ENCODE measurements at places on chromosomes 11 and 22.

- no peak for DNase-seq
Measured at GRCh38 chr11:121328967-121329679, 36.6 kb downstream of the SC5D start.

DNA sequence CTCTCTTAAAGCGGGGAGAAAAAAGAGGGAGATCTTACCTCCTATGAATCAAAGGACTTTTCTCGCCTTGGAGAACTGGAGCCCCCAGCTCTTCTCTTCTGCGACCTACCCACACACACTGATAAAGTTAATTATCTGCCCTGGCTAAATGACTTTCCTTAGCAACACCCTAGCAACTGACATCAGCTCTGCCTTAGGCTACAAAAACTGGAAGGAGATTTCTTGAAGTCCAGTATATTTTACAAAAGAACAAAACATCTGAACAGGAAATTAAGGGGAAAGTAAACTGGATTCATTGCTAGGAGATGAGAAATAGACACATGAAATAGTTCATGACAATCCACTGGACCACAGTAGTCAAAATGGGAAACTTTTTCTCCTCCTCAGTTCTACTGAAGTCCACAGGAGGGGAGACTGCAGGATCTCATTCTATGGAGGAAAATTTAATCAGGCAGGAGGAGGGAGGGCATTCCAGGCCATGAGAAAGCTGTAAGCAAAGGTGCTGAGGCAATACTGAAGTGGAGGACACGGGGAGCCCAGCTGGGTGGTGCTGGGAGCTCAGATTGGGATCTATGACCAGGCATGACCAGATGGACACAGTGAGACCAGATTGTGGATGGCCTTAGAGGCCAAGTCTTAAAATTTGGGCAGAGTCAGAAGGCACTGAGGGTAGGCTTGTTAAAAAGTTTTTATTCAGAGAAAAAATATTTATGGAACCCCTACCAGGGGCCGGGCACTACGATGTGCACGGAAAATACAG lies 3.7 kb upstream of the SPON1 start:
- DNase-seq = no peak

- DNase-seq = no peak
Measured at GRCh38 chr22:31148488-31148887, 8.2 kb upstream of the PLA2G3 start.

DNA sequence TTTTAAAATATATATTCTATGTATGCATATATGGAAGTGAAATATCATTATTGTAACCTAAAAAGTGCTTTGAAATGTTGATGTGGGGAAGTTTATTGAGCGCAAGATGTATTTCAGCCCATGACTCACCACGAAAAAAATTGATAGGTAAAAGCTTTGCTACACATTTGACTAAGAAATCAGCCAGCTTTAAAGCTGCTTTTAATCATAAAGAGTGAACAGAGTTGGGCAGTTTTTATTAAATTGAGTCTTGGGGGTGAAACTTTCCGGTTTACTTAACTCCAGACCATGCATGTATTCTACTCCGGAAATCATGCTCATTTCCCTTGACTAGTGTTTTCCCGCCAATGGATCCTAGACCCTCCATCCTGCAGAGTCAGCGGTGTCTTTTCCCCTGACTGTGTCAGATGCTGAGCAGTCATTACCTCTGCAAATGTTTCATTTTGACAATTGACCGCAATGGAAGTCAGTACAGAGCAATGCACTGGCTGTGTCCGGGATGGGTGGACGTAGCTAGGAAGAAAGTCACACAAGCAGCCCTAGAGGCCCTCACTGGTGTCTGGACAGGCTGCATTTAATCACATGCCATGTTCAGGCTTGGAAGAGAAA lies 47.2 kb upstream of the MPEG1 start:
- no peak for DNase-seq

DNA sequence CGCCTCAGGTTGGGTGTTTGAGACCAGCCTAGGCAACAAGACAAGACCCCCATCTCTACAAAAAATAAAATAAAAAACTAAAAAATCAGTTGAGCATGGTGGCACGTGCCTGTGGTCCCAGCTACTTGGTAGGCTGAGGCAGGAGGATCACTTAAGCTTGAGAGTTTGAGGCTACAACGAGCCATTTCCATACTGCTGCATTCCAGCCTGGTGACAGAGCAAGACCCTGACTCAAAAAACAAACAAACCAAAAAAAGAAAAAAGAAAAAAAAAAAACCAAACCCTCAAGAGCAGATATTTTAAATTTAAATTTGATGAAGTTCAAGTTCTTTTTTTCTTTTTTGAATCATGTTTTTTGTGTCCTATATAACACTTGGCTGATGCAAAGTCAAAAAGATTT lies 7.2 kb upstream of the CCDC83 start:
- no peak for DNase-seq

DNA sequence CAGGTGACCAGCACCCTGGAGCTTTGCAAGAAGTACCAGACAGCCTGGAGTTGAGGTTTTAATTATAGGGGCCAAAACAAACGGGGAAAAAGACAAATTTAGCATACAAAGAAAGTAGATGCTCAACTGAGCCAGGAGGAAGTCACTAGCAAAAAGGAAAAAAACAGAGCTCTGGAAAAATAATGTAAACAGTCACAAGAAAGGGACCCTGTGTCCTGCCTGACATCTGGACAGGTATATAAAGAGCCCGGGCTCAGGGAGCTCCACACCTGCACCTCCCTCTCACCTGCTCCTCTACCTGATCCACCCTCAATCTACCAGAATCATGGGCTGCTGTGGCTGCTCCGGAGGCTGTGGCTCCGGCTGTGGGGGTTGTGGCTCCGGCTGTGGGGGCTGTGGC lies at the start of gene KRTAP5-10:
Gene KRTAP5-10 (plus strand): TSS at position 301 of the 400 bp plus-strand sequence. CDS start 25 bp downstream, at position 326.
- no peak for DNase-seq

DNA sequence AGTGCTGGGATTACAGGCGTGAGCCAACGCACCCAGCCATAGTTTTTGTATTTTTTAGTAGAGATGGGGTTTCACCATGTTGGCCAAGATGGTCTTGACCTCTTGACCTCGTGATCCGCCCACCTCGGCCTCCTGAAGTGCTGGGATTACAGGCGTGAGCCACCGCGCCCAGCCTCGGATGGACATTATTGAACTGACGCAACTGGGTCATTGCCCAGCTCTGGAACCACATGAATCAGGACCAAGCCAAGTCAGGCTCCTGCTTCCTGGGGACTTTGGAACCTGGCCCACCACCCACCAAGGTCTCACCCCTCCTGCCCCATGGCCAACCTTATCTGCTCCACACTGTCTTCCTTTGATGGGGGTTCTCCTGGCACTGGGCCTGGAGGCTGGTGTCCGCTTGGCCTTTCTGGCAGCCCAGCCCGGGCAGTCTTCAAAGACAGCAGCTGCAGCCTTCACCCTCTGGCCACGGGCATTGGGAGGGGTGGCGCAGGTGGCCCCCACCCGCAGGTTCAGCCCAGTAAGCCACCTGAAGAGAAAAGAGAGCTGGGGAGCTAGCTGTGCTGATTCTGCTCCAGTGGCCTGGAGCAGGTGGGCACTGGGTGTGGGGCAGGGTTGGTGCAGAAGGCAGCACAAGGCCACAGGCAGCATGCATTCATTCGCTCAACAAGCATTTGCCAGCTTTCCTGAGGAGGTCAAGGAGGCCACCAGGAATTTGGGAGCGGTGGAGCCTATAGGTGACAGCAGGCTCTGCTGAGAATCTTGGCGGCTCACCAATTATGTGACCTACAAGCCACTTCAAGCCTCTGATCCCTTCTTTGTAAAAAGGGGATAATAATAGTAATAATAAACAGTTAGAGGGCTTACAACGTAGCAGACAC lies 5.7 kb downstream of the CHADL start:
- no peak for DNase-seq

- DNase-seq = no peak
Measured at GRCh38 chr22:25492841-25493734, 71.4 kb upstream of the GRK3 start.

DNA sequence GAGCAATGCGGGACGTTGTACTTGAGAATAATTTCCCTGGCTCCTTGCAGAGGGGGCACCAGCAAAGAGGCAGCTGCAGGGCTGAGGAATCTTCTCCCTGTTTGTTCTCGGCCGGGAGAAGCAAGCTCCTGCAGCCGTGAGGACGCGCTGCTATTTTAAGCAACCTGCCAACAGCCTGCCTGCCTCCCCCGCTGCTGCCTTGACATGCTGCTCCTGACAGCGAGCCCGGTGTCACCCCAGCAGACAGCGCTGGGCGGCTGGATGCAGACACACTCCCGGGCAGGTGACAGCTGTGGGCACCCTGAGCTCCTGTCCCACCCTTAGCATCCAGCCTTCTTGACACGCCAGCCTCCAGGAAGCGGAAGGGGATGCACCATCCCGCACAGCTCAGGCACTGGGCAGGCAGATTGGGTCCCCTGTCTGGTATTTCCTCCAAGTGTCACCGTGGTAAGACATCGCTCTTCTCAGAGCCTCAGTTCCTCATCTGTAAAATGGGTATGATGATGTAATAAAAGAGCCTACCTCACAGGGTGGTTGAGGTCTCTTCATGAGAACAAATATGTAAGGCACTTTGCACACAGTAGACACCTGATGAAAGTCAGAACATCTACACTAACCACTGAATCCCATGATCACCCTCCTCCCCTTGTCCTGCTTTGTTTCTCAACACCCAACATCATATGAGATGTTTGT lies 530.6 kb downstream of the MN1 start:
- DNase-seq = no peak

GRCh38 chr11:15113381-15113780 lies 1.3 kb upstream of the INSC start:
- no peak for DNase-seq

Data from stimulated activated CD8-positive, alpha-beta memory T cell treated with anti-CD3 and anti-CD28 coated beads, Interleukin-4, amount 100 ng/mL, for 1 hour (primary cell).